Activated CD8-positive, alpha-beta T cell treated with anti-CD3 and anti-CD28 coated beads for 36 hours (primary cell): ENCODE measurements at places on chromosomes 1 and 21. TPM values are rescaled to one million over a fixed set of nuclear protein-coding genes. Genes with fewer than 3 reads are reported as not detected.

The PLEKHA6 gene
- 3.7 TPM for total RNA-seq

DNA sequence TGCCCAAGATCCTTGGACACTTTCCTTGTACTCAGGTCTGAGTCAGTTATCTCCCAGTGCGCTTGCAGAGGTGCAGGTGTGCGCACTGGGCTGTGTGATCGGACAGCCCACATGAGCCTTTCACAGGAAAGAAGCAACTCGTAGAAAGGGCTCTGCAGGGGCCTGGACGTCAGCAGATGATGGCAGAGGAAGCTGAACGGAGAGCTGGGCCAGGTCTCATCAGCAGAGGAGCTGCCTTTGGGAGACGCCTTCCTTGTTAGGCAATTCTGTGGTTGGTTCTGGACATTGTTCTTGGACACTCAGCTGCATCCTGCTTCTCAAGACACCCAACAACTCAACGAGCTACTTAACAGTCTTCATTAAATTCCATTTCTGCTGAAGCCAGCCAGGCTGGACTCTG, 7.5 kb upstream of the PROK1 start:
- H3K27ac ChIP-seq = no peak overlapping the region
- no peaks in the 10 kb centered on the region for H3K36me3 ChIP-seq
- no peak for DNase-seq
- H3K27me3 ChIP-seq = peaks cover 2% of the 10 kb centered on the region
- H3K4me1 ChIP-seq = no peaks in the 10 kb centered on the region

The SH2D1B gene
- total RNA-seq = not detected

The BRINP3 gene
- total RNA-seq = not detected

- H3K27ac ChIP-seq = no peak overlapping the region
- peaks cover 9% of the 10 kb centered on the region for H3K4me1 ChIP-seq
- H3K4me3 ChIP-seq = no peak overlapping the region
- H3K36me3 ChIP-seq = peaks cover 2% of the 10 kb centered on the region
Measured at GRCh38 chr21:42245331-42246193, 26.6 kb downstream of the ABCG1 start.
